ENCODE measurements at places on chromosomes 16 and 17.

- no peak for ATAC-seq
Observed at GRCh38 chr16:4775005-4775404, 8.0 kb upstream of the ZNF500 start.

- ATAC-seq = no peak
Observed at GRCh38 chr16:20880867-20881502, 19.2 kb downstream of the DCUN1D3 start.

DNA sequence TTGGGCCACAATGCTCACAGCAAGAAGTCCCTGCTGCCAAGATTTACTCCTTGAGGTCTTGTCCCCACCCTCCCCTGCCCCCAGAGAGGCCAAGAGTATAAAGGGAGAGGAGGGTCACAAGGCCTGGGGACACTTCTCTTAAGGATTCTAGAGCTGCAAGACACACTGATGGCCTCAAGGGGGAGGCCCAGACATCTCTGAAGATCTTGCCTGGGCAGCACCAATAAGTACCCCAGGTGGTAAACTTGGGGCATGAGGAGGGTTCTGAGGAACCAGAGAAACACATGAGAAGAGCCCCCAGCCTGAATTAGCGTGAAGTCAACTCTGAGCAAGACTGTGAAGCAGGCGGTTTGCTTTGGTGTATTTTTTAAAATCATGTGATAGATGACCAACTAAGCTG lies 26.8 kb upstream of the MTMR4 start:
- peak; percentile 71 for ATAC-seq

DNA sequence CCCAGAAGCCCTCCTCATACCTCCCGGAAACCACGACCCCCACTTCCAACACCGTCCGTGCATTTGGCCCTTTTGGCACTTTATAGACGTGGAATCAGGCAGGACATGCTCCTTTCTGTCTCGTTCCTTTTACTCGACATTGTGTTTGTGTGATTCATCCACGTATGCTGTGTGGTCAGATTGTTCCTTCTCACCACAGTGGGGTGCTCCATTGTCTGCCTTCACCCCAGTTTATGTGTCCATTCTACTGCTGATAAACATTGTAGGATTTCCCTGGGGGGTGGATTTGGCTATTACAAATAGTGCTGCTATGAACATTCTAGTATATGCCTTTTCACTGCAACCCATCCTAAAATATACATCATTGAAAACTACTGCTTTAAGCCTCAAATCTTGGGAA lies 28.9 kb upstream of the RPH3AL start:
- no peak for ATAC-seq

DNA sequence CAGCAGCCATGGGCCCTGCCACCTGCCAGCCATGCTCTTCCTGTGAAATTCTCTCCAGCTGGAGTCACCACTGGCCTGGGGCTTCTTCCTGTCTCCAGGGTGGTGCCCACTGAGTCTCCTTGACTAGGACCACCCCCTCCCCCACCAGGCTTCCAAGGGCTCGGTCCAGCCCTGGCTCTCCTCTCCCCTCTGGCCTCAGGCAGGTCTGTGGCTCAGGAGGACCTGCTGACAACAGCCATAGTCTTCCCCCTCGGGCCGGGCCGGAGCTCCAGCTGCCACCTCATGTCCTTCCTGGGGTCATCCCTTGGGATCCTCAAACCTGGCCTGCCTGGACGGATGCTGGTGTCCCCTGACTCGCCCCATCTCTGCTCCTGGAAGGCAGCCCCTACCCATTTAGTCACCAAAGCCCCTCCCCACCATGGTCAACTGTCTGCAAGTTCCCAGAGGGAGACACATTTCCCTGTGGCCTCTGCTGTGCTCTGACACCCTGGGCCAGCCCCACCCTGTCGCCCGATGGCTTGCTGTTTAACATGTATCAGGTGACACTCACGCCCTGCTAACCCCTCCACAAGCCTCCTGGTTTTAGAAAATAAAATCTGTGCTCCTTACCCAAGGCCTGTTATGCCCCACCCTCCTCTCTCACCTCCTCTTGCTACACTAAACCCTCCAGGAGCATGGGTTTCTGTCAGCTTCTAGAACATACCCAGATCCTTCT lies 186.2 kb downstream of the RBFOX3 start:
- ATAC-seq = no peak

- ATAC-seq = no peak
Observed at GRCh38 chr16:72424757-72425156, 252.8 kb upstream of the PMFBP1 start.

- no peak for ATAC-seq
Observed at GRCh38 chr16:85663891-85664321, 24.8 kb downstream of the GINS2 start.

DNA sequence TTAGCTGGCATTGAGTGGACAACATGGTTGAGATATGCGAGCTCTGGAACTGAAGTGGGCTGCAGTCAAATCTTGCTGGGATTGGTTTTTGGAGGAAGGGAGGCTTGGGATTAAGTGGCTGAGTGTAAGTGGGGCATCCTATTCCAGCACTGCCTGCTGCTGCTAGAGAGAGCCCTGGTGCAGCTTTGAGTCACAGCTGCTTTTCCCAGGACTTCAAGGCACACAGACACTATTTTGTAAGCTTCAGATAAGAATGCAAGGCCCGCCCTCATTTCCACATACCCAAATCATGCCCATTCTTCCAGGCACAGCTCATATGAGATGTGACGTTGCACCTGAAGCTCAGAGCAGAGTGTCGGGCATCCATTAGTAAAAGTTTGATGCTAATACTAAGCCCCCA lies 10.2 kb upstream of the MAF start:
- ATAC-seq = no peak

- ATAC-seq = no peak
Observed at GRCh38 chr16:595942-596735, 6.3 kb downstream of the RAB40C start.

- no peak for ATAC-seq
Observed at GRCh38 chr17:68784431-68784830, 170.8 kb downstream of the ABCA8 start.

DNA sequence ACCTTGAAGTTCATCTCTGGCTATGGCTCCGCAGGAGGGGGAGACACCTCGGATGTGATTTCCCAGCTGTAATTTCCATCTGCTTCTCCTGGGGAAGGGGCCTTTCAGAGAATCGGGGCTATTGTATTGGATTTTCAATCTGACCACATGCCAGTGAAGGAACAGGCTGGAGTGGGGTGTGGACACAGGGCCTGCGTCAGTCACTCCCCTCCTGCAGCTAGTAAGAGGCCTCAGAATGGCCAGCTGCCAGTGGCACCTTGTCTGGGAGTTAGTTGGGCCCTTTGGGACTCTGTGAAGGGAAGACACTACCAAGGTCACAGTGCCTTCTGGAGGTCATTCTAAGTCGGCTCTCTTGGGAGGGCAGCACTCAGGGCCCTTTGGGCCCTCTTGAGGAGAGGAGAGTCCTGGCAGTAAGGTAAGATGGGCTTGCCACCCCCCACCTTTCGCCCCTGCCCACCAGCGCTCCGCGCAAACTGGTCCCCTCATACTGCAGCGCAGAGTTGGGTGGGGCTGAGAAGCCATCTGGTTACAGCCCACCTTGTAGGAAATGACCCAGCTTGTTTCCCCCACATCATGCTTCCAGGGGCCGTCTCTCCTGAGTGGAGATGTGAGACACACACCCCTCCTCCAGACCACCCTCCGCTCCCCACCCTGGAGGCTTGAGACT lies 5.4 kb downstream of the NXPH3 start:
- no peak for ATAC-seq

- no peak for ATAC-seq
Observed at GRCh38 chr16:50878966-50879615, 137.2 kb downstream of the CYLD start.

DNA sequence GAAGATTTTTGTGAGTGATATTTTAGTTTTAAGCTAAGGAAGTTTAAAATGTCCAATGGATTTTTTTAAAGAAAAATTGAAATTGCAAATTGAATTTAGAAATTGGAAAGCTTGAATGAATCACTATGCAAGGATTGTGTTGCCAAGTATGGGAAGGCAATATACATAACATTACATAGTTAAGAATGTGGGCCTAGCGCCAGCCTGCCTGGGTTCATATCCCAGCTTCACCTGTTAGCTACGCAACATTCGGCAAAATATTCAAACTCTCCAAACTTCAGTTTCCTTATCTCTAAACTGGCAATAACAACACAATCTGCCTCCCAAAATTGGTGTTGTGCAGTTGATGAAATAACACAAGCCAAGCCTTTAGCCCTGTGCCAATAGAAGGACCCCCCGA lies 50.4 kb upstream of the DNAH9 start:
- ATAC-seq = no peak

Measured in SK-N-SH treated with all-trans-retinoic acid at 6 μM for 48 hours (cell line).